Chondrocyte (in vitro differentiated cells): ENCODE measurements at places on chromosomes 13 and 19. TPM values are rescaled to one million over a fixed set of nuclear protein-coding genes. Genes with fewer than 3 reads are reported as not detected.

The DMWD gene
- total RNA-seq, result 77.6 to 83.0 TPM (median 79.4 TPM) in 3 replicates

The SOX1 gene
- total RNA-seq, result not detected in 3 replicates

The ZNF177 gene
- total RNA-seq, result 3.7 to 8.5 TPM (median 4.4 TPM) in 3 replicates

The LILRB1 gene
- total RNA-seq, result not detected in 3 replicates

The FSD1 gene
- total RNA-seq, result 8.8 to 13.7 TPM (median 11.6 TPM) in 3 replicates

The HSH2D gene
- total RNA-seq, result not detected in 3 replicates

The VSTM2B gene
- not detected in 3 replicates for total RNA-seq

The DPF1 gene
- 2.1 to 4.8 TPM (median 2.4 TPM) in 3 replicates for total RNA-seq

The CEACAM3 gene
- not detected in 3 replicates for total RNA-seq

The ZNF536 gene
- total RNA-seq, result not detected in 3 replicates

The PRR19 gene
- 0.24 to 1.7 TPM (median 0.82 TPM) in 3 replicates for total RNA-seq

The CERS1 gene
- 4.3 to 10.2 TPM (median 8.4 TPM) in 3 replicates for total RNA-seq

The CCNE1 gene
- total RNA-seq, result 7.6 to 13.4 TPM (median 8.2 TPM) in 3 replicates

GRCh38 chr13:79998381-79998880 is 342.5 kb downstream of the SPRY2 start:
- no peaks in the 10 kb centered on the region for H3K36me3 ChIP-seq
- H3K4me1 ChIP-seq, result peaks cover 6% of the 10 kb centered on the region
- no peak overlapping the region for H3K27ac ChIP-seq
- no peaks in the 10 kb centered on the region for H3K27me3 ChIP-seq

- H3K27me3 ChIP-seq, result peaks cover 7% of the 10 kb centered on the region
- no peak for DNase-seq
- no peak overlapping the region for H3K4me3 ChIP-seq
- H3K36me3 ChIP-seq, result no peaks in the 10 kb centered on the region
Measured at GRCh38 chr13:114167426-114167825, 11.6 kb upstream of the CFAP97D2 start.

GRCh38 chr13:112074139-112074865 is 7.4 kb downstream of the SOX1 start:
- no peak for DNase-seq
- no peak overlapping the region for H3K27ac ChIP-seq
- H3K36me3 ChIP-seq, result peaks cover 4% of the 10 kb centered on the region
- H3K4me1 ChIP-seq, result peaks cover 10% of the 10 kb centered on the region

GRCh38 chr19:313988-314815 is 23.0 kb upstream of the PLPP2 start:
- DNase-seq, result peak; percentile 66
- H3K27ac ChIP-seq, result no peak overlapping the region

DNA sequence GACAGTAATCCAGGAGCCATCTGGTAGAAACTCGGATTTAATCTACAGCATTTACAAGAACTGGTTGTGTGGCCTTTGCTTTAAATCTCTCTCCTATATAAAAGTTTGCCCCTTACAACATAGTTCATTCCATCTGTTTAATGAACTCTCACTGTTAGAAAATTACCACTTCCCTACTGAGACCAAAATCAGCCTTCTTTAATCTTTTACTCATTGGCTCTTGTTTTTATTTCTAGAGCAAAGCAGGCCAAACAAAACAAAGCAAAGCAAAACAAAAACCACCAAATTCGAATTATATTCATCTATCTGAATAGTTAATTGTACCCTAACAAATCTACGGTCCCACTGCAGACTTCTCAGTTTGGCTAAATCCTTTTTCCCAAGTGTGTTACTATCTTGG is 127.0 kb downstream of the UGGT2 start:
- H3K27me3 ChIP-seq, result no peaks in the 10 kb centered on the region
- H3K4me1 ChIP-seq, result peaks cover 16% of the 10 kb centered on the region
- H3K27ac ChIP-seq, result no peak overlapping the region
- peaks cover 18% of the 10 kb centered on the region for H3K36me3 ChIP-seq
- DNase-seq, result no peak

- no peaks in the 10 kb centered on the region for H3K4me1 ChIP-seq
- no peak overlapping the region for H3K27ac ChIP-seq
- H3K36me3 ChIP-seq, result peaks cover 6% of the 10 kb centered on the region
- no peak overlapping the region for H3K4me3 ChIP-seq
- H3K27me3 ChIP-seq, result peaks cover 32% of the 10 kb centered on the region
Measured at GRCh38 chr19:5407356-5407755, 47.9 kb upstream of the ZNRF4 start.

GRCh38 chr13:28684257-28684656 is 25.3 kb downstream of the POMP start:
- H3K27ac ChIP-seq, result no peak overlapping the region
- no peak for DNase-seq
- H3K4me1 ChIP-seq, result no peaks in the 10 kb centered on the region

- DNase-seq, result no peak
- no peak overlapping the region for H3K27ac ChIP-seq
- no peaks in the 10 kb centered on the region for H3K36me3 ChIP-seq
Measured at GRCh38 chr13:97654236-97654635, 220.3 kb downstream of the RAP2A start.

GRCh38 chr13:94656766-94657165 is 55.1 kb downstream of the GPR180 start:
- peaks cover 11% of the 10 kb centered on the region for H3K4me1 ChIP-seq
- H3K36me3 ChIP-seq, result peaks cover 4% of the 10 kb centered on the region
- peaks cover 10% of the 10 kb centered on the region for H3K27me3 ChIP-seq
- H3K27ac ChIP-seq, result no peak overlapping the region

GRCh38 chr19:56080669-56081401 is 40.3 kb downstream of the ZNF787 start:
- H3K4me1 ChIP-seq, result peaks cover 14% of the 10 kb centered on the region
- peak; percentile 89 for DNase-seq
- H3K27me3 ChIP-seq, result no peaks in the 10 kb centered on the region
- H3K36me3 ChIP-seq, result peaks cover 2% of the 10 kb centered on the region

- peak overlapping the region; percentile 55 for H3K4me3 ChIP-seq
- DNase-seq, result no peak
- H3K27ac ChIP-seq, result no peak overlapping the region
- peaks cover 9% of the 10 kb centered on the region for H3K4me1 ChIP-seq
- H3K36me3 ChIP-seq, result no peaks in the 10 kb centered on the region
Measured at GRCh38 chr13:28532388-28533124, 37.6 kb upstream of the FLT1 start.

DNA sequence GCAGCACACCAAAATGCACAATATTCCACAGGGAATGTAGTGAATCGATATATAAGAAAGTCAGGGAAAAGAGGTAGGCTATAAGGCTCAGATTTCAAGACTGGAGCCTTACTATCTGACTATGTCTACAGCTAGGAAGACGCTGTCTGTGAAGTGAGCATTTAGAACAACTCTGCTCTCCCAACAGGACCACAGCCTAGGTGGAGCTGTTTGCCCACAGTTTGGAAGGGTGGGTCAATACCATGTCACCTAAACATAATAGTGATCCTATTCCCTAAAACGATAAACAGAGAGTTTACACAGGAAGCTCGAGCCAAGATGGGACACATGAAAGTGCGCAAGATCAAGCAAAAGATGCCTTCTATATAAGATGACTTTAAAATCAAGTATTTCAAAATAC is 2486.0 kb upstream of the PCDH20 start:
- no peaks in the 10 kb centered on the region for H3K4me1 ChIP-seq
- no peak overlapping the region for H3K27ac ChIP-seq
- no peak for DNase-seq
- H3K4me3 ChIP-seq, result no peak overlapping the region
- no peaks in the 10 kb centered on the region for H3K36me3 ChIP-seq

- peaks cover 17% of the 10 kb centered on the region for H3K4me1 ChIP-seq
- H3K36me3 ChIP-seq, result no peaks in the 10 kb centered on the region
- DNase-seq, result no peak
- peak overlapping the region; percentile 38 for H3K27ac ChIP-seq
- H3K27me3 ChIP-seq, result no peaks in the 10 kb centered on the region
Measured at GRCh38 chr13:66329988-66330451, 900.1 kb downstream of the PCDH9 start.

GRCh38 chr13:79457948-79458347 is 23.0 kb upstream of the NDFIP2 start:
- no peak for DNase-seq
- H3K36me3 ChIP-seq, result no peaks in the 10 kb centered on the region
- no peak overlapping the region for H3K4me3 ChIP-seq
- H3K4me1 ChIP-seq, result no peaks in the 10 kb centered on the region
- H3K27ac ChIP-seq, result no peak overlapping the region

DNA sequence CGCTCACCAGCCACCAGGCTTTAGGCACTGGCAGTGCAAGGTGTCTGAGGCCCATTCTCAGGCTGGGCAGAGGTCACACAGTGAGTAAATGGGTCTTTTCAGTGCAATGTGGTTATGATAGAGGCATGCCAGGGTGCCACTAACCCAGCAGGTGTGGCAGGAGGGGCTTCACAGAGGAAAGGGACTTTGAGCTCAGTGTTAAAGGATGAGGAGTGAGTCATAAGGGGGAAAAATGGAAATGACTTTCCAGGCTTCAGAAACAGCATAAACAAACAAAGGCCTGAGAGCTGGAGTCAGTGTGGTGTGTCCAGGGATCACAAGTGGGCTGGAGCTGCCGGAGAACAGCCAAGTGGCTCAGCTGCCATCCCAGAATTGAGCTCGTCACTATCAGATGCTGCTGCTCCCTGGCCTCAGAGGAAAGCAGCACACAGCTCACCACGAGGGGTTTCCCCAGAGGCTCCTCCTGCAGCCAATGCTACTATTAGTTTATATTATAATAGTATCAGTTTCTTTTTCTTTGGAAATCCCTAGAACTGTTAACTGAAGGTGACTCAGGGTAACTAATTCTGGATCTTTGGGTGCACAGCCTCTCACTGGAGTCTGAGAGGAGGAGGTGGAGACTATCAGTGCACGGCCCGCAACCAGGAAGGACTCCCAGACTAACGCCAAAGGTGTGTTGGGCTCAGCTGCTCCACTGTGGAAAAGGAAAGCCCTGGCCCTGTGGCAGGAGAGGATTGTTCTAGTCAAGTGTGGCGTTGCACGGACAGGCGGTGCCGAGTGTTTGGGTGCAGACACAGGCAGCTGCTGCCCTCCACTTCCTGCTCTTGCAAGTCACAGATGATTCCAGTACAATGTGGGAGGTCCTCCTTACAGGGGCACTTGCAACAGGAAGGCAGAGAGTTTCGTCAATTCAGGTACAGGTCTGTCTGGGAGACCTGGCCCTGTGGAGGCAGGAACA is 39.5 kb downstream of the DHRS12 start:
- H3K4me3 ChIP-seq, result no peak overlapping the region
- peaks cover 4% of the 10 kb centered on the region for H3K36me3 ChIP-seq
- no peaks in the 10 kb centered on the region for H3K27me3 ChIP-seq

- H3K4me3 ChIP-seq, result no peak overlapping the region
- DNase-seq, result no peak
- H3K36me3 ChIP-seq, result no peaks in the 10 kb centered on the region
- no peak overlapping the region for H3K27ac ChIP-seq
Measured at GRCh38 chr13:41548031-41548430, 90.7 kb downstream of the RGCC start.

- no peak overlapping the region for H3K4me3 ChIP-seq
- DNase-seq, result no peak
- no peak overlapping the region for H3K27ac ChIP-seq
- H3K27me3 ChIP-seq, result no peaks in the 10 kb centered on the region
Measured at GRCh38 chr19:36745870-36746269, 26.7 kb downstream of the ZNF850 start.

- H3K27ac ChIP-seq, result no peak overlapping the region
- peaks cover 19% of the 10 kb centered on the region for H3K27me3 ChIP-seq
- no peak overlapping the region for H3K4me3 ChIP-seq
Measured at GRCh38 chr19:13689085-13689484, 75.2 kb upstream of the MRI1 start.

GRCh38 chr19:49513746-49514118 is 1.3 kb downstream of the FCGRT start:
- no peak overlapping the region for H3K27ac ChIP-seq
- peaks cover 3% of the 10 kb centered on the region for H3K36me3 ChIP-seq
- H3K4me3 ChIP-seq, result peak overlapping the region; percentile 75
- H3K27me3 ChIP-seq, result no peaks in the 10 kb centered on the region
- H3K4me1 ChIP-seq, result peaks cover 22% of the 10 kb centered on the region

- H3K4me3 ChIP-seq, result no peak overlapping the region
- DNase-seq, result no peak
Measured at GRCh38 chr13:46738055-46738454, 58.9 kb downstream of the ESD start.

- peaks cover 10% of the 10 kb centered on the region for H3K36me3 ChIP-seq
- H3K4me3 ChIP-seq, result no peak overlapping the region
- DNase-seq, result no peak
- H3K4me1 ChIP-seq, result peaks cover 16% of the 10 kb centered on the region
- H3K27ac ChIP-seq, result no peak overlapping the region
- H3K27me3 ChIP-seq, result no peaks in the 10 kb centered on the region
Measured at GRCh38 chr13:99361197-99361596, 54.0 kb upstream of the GPR183 start.

DNA sequence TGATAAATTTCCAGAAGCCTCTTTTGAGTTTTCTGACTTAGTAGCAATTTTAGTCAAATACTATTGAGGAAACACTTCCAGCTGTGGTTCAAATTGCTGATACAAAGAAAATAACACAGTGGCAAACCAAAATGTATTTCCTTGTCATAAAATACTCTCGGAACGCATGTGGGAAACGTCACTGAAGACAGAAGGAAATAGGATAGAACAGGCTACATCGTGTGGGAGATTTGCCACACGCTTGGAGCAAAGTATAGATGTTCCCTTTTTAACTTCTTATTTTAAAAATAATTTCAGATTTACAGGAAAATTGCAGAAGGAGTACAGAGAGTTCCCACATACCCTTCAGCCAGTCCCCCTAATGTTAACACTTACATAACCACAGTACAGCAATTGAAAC is 88.8 kb downstream of the ING1 start:
- H3K4me1 ChIP-seq, result peaks cover 19% of the 10 kb centered on the region
- H3K4me3 ChIP-seq, result no peak overlapping the region
- no peak for DNase-seq
- no peaks in the 10 kb centered on the region for H3K36me3 ChIP-seq
- H3K27me3 ChIP-seq, result no peaks in the 10 kb centered on the region

DNA sequence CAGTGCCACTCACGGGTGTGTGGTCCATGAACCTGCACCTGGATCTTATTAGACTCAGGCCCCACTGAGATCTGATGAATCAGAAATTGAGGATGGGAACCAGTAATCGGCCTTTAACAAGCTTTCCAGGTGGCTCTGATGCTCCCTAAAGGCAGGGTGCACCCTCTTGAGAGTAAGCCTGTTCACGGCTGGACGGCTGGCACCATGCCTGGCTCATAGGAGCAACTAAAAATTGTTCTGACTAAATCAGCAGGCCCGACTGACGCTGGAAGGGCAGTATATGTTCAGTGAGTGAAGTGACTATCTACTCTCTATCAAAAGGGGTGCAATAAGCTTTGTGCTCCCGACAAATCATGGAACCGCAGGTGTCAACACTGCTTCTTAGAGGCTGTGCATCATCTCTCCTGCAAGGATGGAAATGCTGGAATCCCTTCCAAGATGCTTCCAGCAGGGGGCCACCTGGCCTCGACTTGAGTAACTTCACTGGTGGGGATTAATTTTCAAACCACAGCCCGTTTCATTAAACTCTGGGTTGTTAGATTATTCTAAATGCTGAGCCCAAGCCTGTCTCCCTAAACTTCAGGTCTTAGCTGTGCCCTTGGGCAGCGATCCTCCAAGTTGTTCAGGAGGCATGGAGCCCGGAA is 28.4 kb downstream of the TMTC4 start:
- peaks cover 10% of the 10 kb centered on the region for H3K36me3 ChIP-seq
- H3K27ac ChIP-seq, result no peak overlapping the region
- no peaks in the 10 kb centered on the region for H3K4me1 ChIP-seq
- no peak overlapping the region for H3K4me3 ChIP-seq
